ENCODE measurements at places on chromosomes 5 and 9.
A peak's percentile ranks its signal among the peaks of the same experiment; 100 is the strongest.

- no peak for DNase-seq
Observed at GRCh38 chr9:121800376-121800775, 148.9 kb downstream of the DAB2IP start.

GRCh38 chr9:99001892-99002291 lies 58.2 kb downstream of the COL15A1 start:
- no peak for DNase-seq

- no peak for DNase-seq
Observed at GRCh38 chr9:73152953-73153352, 1.3 kb downstream of the ANXA1 start.

- DNase-seq = no peak
Observed at GRCh38 chr5:93188876-93189485, 392.0 kb downstream of the NR2F1-AS1 start.

DNA sequence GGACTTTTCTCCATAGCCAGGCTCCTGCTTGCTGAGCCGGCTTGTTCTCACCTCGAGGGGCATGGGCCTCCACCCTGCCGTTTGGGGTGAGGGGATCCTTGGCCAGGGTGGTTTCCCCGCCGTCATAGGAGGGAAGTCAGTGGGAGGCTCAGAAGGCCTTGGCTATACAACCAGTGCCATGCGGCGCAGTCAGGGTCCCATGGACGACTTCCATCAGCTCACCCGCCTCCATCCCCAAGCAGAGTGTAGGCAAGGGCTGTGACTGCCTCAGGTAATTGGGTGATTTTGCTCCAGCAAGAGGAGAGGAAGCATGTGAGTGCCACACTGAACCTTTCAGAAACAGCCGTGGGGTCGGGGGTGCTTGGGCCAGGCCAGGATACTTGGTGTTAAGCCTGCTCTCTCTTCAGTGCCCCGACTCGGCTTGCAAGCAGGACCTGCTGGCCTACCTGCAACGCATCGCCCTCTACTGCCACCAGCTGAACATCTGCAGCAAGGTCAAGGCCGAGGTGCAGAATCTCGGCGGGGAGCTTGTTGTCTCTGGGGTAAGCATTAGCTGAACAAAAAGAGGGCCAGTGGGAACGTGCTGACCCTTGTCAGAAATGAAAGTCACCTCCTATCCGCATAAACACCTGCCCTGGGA lies 57.2 kb upstream of the LRRTM2 start:
- DNase-seq = no peak

DNA sequence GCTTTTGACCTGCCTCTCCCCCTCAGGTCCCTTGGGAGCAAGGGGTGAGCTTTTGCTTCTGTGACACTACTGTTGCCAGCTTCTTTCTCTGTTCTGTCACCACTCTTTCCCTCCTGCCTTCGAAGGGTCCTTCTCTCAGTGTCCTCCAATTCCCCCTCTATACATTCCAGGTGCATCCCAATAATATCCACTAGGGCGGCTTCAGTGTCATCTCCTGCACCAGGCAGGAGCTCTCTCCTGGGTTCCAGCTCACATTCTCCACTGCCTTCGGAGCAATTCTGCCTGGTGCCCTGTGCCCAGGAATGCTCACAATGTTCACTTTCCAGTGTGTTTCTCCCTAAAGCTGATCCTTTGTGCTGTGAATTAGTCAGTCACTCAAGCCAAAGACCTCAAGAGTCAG lies 83.9 kb upstream of the CXCL14 start:
- no peak for DNase-seq

- DNase-seq = no peak
Observed at GRCh38 chr5:137666461-137666850, 69.4 kb downstream of the KLHL3 start.

DNA sequence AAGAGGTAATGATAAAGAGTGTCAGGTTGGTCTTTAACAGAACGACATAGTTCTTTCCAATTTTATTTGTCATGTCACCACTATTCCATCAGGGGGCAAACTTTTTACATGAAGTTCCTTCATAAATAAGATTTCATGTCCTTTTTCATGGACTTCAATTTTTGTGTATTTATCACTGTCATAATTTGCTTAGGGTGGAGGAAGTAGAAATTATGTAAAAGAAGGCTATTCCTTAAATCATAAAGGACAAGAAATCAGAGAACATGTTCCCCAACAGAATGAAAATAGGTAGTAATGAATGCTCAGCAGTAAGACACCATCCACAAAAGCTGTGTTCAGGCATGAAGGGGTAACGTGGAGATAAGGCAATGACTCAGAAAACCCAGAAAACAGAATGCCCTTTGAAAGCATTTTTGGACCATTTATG lies 72.7 kb downstream of the ZFAND5 start:
- no peak for DNase-seq

DNA sequence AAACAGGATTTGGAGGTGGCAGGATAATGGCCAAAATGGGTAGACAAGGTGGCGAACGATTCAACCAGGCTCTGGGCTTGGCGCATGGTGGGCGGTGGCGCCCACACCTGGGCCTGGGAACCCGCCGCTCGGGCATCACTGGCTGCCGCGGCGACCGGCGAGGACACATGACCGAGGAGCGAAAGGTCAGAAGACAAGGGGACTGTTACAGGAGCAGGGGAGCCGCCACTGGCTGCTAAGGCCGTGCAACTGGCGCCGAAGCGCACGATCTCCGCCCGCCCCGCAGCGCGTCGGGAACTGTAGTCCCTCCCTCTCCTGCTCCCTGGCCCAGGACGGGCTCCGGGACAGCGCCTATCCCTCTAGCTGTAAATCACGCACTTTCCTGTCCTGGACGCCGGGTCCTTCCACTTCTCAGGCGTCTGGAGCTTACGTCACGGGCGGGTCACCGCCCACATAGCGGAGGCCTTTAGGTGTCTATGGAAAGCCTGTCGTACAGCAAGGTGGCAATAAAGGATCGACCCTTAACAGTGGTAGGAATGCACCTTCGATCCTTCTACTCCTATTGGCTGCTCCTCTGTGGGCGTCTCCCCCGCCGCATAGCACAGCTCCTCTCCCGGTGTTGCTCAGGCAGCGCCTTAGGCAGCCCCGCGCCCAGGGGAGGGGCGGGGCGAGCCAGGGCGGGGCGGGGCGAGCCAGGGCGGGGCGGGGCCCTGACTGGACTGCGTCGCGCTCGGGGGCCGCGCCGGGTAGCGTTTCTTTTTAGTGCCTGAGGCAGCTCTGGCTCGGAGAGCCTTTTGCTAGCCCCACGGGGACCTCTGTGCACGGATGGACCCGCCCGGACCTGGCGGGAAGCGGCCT lies at the start of gene ICE1:
Gene ICE1, plus strand, starts transcription at position 717 of the 858 bp plus-strand sequence. CDS start 239 bp downstream, outside the sequence.
- peak; percentile 99 for DNase-seq

DNA sequence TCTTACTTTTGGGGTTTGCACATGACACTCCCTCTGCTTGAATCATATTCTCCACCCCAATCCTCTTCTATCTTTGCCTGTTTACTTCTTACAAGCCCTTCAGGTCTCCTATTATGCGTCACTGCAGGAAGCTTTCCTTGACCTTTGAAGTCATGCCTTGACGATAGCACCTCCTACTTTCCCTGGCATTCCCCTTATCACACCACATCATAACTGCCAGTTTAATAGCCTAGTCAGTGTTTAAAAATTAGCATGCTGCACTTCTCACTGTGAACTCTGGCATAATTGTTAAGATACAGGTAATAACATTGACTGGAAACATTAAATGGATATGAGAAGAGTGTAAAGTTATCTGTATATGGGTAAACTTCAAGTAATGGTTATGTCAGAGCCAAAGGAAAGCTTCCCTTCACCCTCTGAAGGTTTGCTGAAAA lies 37.1 kb upstream of the CEP120 start:
- no peak for DNase-seq

GRCh38 chr5:88952344-88952743 lies 69.4 kb upstream of the MEF2C start:
- DNase-seq = no peak

GRCh38 chr9:81717061-81717746 lies 27.9 kb upstream of the TLE1 start:
- no peak for DNase-seq

GRCh38 chr5:161481922-161482321 lies 64.6 kb downstream of the GABRB2 start:
- no peak for DNase-seq

GRCh38 chr9:72089451-72090130 lies 29.2 kb upstream of the C9orf57 start:
- no peak for DNase-seq

GRCh38 chr5:56412601-56413379 lies 179.7 kb upstream of the ANKRD55 start:
- no peak for DNase-seq

DNA sequence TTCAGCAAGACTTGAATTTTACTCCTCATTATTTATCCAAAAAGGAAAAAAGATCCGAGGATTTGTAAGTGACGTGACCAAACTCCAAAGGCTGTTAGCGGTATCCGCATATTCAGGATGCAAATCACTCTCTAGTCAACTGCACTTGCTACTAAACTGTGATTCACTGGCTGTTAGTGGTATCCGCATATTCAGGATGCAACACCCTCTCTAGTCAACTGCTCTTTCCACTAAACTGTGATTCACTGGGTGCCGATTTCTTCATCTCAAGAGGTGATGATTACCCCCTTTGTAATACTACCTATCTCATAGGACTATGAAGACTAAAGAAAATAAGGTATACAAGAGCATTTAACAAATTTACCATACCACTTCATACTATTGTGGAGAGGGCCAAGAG lies 5.7 kb downstream of the MAPKAP1 start:
- DNase-seq = no peak

DNA sequence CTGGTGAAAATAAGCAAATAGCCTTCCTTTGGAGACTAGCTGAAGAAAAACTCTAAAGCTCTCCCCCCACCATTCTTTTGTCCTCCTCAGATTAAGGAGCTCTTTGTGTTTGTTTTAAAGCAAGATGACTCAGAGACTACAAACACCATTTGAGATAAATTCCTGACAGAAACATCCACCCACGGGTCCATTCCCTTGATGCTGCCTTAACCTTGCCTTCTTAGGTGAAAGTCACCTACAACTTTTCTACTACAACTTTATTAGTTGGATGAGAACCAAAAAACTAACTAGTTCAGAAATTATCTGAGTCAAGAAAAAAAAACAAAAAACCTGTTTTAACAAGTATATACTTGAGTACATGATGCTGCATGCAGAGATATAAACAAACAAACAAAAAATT lies 831.1 kb downstream of the NR2F1-AS1 start:
- no peak for DNase-seq

DNA sequence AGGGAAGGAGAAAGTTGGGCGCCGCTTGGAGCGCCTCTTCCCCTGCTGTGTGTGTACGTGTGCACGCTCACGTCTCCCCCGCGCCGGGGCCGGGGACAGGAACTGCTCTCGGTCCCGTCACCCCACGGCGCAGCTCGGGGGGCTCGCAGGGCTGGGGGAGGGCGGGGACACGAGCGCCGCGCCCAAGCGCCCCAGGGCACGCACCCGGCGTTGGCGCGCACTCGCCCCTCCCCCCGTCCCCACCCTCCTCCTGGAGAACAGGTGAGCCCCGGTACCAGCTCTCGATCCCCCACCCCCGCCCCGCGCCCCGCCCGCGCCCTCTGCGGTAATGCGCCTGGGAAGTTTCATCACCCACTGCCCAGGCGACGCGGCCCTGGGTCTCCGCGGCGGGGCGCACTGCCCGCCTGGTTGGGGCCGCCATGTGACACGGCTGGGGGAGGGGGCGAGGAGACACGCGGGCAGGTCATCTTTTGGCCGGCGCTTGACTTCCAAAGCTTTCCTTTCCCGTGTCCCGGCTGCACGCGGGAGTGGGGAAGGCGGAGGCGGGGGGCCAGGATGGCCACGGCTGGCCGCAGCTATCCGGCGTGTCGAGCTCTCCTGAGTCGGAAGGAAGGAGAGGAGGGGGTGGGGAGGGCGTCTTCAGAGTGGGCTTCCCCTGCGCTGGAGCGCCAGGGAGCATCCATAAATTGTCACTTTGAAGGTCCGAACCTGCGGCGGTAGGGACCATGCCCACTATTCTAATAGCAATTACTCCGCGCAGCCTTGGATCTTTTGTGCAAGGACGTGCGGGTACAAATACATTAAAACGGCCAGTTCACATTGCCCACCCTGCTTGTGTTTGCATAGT lies 1.5 kb upstream of the STC2 start:
- DNase-seq = no peak

- no peak for DNase-seq
Observed at GRCh38 chr5:12488161-12488560, 583.9 kb upstream of the CTNND2 start.

GRCh38 chr5:41968153-41968723 lies 43.2 kb downstream of the FBXO4 start:
- DNase-seq = no peak

GRCh38 chr9:15211160-15211814 lies 95.7 kb downstream of the TTC39B start:
- peak; percentile 81 for DNase-seq

GRCh38 chr5:173451651-173452050 lies 123.4 kb upstream of the STC2 start:
- no peak for DNase-seq

- no peak for DNase-seq
Observed at GRCh38 chr9:106771608-106772007, 91.4 kb upstream of the ZNF462 start.

DNA sequence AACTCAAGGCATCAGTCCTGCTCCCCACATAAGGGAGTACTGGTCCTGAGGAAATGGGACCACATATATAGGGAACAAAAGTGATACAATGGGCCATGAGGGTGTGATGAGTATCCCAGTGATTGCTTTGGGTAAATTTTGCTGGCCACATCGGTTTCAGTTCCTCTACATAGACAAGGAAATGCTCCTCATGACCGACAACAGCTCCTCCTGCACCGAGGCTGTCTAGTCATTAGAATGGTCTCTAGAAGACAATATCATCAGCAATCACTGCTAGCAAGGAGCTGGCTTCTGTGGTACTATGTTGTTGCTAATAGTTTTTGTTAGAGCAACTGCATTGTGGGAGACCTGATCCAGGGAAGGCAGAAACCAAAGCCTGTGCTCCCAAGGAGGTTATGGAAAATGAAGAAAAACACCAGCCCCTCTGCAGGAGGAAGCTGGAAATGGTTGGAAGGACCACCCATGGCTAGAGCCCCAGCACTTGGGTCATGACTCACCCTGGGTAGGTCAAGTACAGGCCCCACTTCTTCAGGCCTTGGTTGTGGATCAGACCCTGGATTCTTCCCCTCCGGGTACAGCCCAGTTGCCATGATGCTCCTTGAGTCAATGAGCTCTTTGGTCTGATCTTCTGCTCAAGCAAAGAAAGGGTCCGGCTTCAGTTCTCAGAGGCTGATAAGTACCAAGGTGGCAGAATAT lies 3.4 kb upstream of the CTSL start:
- DNase-seq = no peak

DNA sequence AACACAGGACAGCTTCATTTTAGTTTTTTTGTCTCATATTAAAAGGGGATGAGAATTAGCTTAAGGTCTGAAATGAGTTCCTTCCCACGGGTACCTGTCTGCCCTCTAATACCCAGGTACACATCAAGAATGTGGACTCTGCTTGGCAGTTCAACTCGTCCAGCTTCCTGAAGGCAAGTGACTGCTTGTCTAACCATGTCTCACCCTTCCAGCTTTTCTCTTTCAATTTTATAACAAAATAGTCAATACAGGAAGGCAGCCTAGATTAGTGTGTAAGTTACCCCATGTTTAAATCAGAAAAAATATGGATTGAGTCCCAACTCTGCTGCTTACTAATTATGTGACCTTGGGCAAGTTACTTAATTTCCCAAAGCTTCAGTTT lies 50.5 kb upstream of the C5orf46 start:
- no peak for DNase-seq

Measured in coronary artery (tissue), 2 donors.